LoVo (cell line): ENCODE measurements at places on chromosomes 2 and 18.

DNA sequence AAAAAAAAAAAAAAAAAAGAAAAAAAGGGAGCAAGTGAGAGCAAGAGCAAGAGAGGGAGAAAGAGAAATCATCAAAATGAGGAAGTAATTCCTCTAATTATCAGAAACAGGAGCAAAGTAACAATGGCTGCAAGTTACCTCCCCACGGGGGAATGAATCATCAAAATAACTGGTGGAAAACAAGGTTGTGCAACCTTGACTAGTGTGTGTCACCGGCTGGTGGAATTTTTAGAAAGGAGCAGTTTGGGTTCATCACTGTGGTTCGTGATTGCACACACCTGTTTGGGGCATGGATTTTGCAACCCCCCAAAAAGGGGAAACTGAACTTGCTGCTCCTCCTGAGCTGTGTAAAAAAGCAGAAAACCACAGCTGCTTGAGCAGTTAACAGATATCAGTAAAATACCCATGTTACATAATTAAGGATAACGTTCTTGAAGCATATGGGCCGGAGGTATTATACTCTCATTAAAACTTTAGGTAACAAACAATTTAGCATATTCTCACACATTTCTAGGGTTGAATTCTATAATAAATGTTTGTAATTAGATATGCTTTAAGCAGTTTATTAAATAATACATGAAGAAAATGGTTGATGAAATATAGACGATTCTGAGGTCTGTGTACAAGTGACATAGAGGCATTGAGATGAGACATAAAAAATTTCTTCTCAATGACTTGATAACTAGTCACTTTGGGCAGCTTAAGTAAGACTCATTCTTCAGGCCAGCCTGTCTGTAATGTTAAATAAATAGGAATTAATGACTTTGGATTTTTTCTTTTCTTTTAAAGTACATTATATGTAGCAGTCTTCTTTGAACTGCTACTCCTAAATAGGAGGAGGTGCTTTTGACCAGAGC is 184.2 kb upstream of the ZEB2 start:
- DNase-seq = peak; percentile 15

- no peak for DNase-seq
Observed at GRCh38 chr2:134690629-134691215, 28.1 kb downstream of the TMEM163 start.

- peak; percentile 32 for DNase-seq
Observed at GRCh38 chr2:33210626-33211025, 263.9 kb downstream of the LTBP1 start.

- no peak for DNase-seq
Observed at GRCh38 chr2:74828543-74828942, 5.4 kb upstream of the HK2 start.

DNA sequence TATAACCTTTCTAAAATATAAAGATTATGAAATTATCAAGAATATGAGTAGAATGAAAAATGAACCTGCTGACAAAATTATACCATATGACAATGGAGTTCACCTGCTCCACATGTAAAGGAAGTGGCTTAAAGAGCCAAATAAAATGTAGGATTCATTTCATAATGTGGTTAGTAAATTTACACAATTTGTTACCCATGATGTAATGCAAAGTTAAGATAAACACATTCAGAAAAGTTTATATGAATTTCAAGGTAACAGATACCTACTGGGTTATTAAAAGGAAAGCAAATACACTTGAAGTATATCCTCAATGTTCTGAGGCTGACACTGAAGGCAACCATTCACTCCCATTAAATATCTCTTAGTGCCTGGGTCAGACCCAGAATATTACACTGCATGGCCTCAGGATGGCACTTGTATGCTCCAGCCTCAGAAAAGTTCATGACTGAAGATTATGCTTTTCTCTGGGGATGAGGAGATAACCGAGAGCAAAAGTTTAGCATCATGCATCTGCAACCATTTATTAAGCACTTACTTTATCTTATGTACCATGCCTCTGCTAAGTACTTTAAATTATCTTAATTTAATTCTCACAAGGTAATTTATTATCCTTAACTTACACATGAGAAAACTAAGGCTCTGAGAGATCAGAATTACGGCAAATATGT is 6.2 kb downstream of the STRN start:
- no peak for DNase-seq

GRCh38 chr2:99674090-99674489 is 184.3 kb upstream of the REV1 start:
- DNase-seq = no peak

DNA sequence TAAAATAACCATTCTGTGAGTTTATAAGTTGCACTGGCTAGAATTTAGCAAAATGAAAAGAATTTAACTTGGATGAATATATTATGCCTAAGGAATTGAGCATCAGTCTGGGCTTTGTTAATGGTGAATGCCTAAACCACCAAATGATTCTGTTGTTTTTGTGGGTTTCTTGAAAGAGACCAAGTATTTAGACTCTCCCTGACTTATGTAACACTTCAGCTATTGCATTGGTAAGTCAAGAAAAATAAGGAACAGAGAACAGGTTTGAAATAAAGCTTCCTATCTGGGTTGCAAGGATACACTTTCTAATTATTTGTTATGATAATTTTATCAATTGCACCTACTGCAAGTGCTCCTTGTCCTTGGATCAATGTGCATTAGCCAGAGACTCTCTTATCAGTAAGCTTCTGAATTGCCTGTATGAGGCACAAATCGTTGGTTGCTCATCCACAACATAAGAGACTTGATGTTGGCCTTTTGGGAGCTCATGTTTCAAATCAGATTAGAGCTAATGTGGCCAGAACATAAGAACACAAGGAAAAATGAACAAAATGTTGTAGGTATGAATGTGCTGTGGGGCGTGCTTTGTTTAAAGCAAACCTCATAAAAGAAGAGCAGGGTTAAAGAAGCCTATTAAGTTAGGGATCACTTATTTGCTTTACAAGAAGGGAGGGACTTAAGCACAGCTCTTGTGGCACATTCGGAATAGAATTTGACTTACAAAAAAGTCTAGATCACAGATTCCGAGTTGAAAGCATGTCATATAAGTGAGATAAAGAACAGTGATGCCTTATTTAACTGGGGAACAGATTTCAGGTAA is 37.2 kb downstream of the PRKCE start:
- DNase-seq = peak; percentile 15

GRCh38 chr2:219082332-219082958 is 21.7 kb upstream of the IHH start:
- DNase-seq = no peak

DNA sequence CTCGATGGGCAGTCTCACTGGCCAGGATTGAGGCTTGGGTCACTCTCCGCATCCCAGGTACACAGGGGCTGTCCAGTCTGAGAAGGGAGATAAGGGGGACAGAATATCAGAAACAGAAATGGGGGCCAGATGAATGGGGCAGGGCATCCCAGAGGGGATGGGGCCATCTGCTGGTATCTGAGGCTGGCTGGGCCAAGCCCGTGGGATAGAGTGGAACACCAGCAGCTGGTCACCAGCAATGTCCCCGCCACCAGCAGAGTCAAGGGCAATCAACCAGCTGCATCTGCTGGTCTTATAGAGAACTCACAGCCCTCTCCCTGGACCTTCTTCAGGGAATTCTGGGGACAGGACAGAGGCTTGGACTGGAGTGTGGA is 128.8 kb upstream of the HAAO start:
- DNase-seq = no peak

GRCh38 chr2:101175991-101176390 is 24.8 kb upstream of the TBC1D8 start:
- no peak for DNase-seq

DNA sequence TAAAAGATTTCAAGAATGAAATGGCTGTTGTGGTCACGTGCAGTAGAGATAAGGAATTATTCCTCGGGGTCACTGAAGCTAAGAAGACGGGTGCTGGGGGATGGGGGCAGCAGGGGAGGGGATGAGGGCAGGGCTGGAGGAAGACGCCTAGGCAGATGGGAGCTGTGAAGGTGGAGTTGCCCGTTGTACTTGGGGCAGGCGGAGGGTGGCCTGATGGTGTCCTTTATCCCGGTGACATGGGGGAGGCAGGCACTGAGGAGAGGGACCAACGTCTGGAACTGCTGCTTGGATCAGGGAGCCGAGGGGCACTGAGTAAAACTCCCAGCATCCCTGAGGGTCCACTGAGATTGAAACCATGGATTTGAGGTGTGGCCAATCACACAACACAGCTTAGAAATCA is 64.9 kb downstream of the ZCCHC2 start:
- DNase-seq = no peak

DNA sequence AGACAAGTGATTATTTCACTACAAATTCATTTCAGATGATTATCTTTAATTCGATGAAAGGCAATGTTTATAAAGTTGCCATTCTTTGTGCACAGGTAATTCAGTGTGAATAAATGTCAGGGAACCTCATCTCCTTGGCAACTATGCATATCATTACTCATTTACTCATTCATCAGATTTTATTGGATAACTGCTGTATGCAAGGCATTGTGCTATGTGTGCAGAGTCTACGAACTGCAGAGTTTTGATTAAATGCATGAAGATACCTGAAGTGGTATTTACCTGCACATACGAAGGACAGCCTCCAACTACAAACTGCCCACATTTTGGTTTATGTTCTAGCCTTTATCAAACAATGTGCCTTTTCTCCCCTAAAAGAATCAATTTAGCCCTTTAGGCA is 3.5 kb downstream of the RND3 start:
- DNase-seq = no peak

DNA sequence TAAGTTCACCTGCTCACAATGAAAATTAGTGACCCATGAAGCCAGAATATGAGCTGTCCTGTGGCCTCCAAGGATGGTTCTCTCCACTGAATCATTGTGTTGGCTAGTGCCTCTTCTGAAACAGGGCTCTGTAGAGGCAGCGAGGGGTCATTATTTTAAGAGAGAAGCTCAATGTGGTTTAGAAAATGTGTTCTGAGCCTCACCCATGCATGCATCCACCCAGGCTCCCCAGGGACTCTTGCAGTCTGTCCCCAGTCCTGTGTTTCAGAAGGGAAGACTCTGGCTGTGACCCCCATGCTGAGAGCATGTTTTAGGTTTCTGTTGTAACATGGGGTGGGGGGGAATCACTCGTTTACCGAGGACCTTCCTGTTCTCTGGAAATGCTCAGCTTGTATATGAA is 135.2 kb downstream of the RNF144A start:
- no peak for DNase-seq

GRCh38 chr2:8649718-8650117 is 32.1 kb upstream of the ID2 start:
- DNase-seq = no peak

GRCh38 chr2:231287696-231288095 is 89.3 kb downstream of the ARMC9 start:
- DNase-seq = no peak

- no peak for DNase-seq
Observed at GRCh38 chr2:202109139-202109736, 36.2 kb downstream of the KIAA2012 start.

GRCh38 chr18:22912835-22913234 is 20.3 kb upstream of the RBBP8 start:
- no peak for DNase-seq

DNA sequence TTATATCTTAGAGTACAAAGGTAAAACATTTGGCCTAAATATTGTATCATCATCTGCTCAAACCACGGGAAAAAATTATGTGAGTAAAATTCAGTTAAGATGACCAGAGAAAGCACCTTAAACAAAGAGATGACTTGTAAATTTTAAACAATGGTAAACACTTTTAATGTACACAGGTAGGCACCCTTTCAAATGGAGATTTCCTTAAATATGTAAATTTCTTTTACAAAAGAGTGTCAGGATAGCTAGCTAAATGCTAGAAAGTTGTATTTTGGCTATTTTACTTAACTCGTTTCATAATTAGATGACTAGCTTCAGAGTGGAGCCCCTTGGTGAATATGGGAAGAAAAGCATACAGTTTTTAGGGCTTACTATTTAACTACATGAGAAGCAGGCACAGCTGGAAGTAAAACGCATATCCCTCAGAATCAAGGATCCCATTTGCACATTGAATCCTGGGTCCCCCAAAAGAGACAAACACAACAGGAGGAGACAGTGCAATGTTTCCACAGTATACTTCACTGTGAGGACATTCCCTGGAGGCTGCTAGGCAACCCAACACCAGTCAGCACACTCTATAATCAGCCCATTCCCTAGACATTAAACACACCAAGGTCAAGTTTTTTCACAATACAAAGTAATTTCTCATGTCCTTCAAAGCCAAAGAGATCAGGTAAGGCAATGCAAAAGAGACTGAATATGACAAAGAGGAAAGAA is 1154.4 kb downstream of the DPP10 start:
- no peak for DNase-seq

GRCh38 chr2:150480971-150481830 is 6.3 kb downstream of the RND3 start:
- DNase-seq = no peak
